ENCODE measurements at places on chromosomes 3 and 15. TPM values are rescaled to one million over a fixed set of nuclear protein-coding genes. Genes with fewer than 3 reads are reported as not detected.

The SNTN gene
- total RNA-seq: not detected

The CTSH gene
- total RNA-seq: 58.4 TPM

The STAB1 gene
- total RNA-seq: 0.12 TPM

The CLDN16 gene
- 0.02 TPM for total RNA-seq

The XXYLT1 gene
- total RNA-seq: 46.6 TPM

Measured in A172 (cell line).